ENCODE measurements at places on chromosomes 13 and 19. TPM values are rescaled to one million over a fixed set of nuclear protein-coding genes. Genes with fewer than 3 reads are reported as not detected.

The SMIM24 gene
- total RNA-seq: not detected

The TICAM1 gene
- 1.8 TPM for total RNA-seq

The ZNF490 gene
- 14.8 TPM for total RNA-seq

The ANGPTL8 gene
- total RNA-seq: not detected

The ZGLP1 gene
- 0.13 TPM for total RNA-seq

The ETV2 gene
- total RNA-seq: 0.13 TPM
